Jurkat, Clone E6-1 (cell line): ENCODE measurements at places on chromosomes 5 and 9.
A peak's percentile ranks its signal among the peaks of the same experiment; 100 is the strongest.

GRCh38 chr5:160542281-160542680 is 120.6 kb downstream of the PTTG1 start:
- DNase-seq = no peak

GRCh38 chr5:66551338-66551737 is 44.9 kb upstream of the MAST4 start:
- no peak for DNase-seq

DNA sequence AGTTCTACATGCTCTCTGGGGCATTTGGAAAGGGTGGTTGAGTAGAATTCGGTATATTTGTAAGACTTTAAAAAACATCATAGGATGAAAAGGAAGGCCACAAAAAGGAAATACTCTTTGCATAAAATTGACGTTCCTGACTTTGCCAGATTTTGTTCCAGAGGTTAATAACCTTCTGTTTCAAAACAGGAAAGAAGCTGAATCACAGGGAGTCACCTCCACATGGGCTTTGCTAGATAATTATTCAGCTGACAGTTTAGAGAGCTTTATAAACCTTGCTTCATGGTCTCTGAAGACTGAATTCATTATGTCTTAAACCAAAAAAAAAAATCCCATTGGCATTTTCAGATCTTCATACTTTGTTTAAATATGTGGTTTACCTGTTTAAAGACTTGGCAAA is 203.7 kb downstream of the SEMA6A start:
- DNase-seq = no peak

- DNase-seq = no peak
These were observed 78.2 kb downstream of the ATP10B start for GRCh38 chr5:160773646-160774410.

DNA sequence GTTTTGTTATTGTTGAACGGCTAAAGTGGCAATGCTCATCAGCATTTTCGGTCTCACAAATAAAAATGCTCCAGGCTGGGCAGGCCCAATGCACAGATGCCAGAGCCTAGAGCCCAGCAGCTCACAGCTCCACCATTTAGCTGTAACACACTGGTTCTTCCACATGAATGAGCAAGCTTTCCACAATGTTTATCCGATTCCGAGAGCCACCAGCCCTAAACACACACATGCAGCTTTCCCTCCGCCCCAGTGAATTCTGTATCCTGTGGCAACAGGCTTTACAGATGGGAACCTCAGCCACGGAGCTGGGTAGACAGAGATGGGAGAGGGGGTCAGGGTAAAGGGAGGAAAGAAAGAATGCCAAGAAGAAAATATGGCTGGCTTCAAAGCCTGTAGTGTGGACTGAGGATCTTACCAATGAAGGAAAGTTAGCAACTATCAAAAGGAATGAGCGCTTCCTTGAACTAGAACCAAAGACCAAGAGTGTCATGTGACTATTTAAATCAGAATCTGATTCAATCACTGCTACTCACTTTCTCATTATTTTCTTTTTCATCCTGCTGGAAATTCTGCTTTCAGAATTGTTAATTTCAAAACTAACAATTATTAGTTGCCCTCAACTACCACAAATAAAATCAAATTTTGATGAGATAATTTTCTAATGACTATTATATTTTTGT is 77.1 kb downstream of the MRPS27 start:
- no peak for DNase-seq

GRCh38 chr5:166499447-166500240 is 1791.8 kb upstream of the WWC1 start:
- no peak for DNase-seq

GRCh38 chr9:99762470-99762869 is 59.2 kb upstream of the NR4A3 start:
- no peak for DNase-seq

- no peak for DNase-seq
These were observed 216.6 kb downstream of the SLC12A2 start for GRCh38 chr5:128300181-128300580.

- DNase-seq = no peak
These were observed 28.7 kb upstream of the DAP start for GRCh38 chr5:10789726-10790125.

DNA sequence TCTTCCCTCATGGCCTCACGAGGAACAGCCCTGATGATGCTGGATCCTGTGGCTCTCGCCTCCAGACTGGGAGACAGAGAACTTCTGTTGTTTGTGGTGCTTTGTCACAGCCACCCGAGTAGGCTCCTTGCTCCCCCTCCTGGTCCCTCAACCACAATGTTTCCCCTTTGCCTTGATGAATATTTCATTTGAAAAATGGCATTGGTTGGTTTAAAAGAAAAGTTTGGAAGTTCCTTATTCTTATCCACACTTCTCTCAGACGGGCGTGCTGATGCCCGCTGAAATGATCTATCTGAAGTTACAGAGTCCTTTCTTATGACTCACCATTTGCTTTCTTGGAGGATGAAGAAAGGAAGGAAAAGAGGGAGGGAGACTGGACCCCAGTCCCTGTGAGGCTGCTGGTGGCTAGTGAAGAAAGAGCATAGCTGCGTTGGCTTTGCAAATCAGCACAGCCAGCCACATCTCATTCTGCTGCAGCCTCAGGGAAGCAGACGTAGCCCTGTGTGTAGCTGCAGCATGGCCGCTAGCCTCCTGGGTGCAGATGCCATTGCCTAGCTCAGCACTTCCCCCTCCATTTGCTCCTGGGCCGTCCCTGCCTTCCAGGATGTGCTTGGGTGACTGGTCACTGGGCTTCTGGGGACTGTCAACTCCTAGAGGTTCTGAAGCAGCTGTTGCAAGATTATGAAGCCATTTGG is 185.9 kb downstream of the ERCC6L2 start:
- DNase-seq = peak; percentile 28

DNA sequence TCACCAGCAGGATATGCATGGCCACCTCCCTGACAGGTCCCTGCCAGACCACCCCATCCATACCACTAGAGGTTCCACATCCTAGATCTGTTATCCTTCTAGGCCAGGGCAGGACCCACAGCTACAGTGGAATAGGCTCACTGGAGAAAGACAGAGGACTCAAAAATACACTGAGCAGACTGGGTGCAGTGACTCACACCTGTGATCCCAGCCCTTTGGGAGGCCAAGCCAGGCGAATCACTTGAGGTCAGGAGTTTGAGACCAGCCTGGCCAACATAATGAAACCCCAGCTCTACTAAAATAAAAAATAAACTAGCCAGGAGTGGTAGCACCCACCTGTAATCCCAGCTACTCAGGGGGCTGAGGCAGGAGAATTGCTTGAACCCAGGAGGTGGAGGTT is 56.5 kb upstream of the TESK1 start:
- DNase-seq = no peak

GRCh38 chr9:74391816-74392215 is 105.3 kb upstream of the RORB start:
- no peak for DNase-seq
